ENCODE measurements at places on chromosomes 11 and 22.
A peak's percentile ranks its signal among the peaks of the same experiment; 100 is the strongest.

DNA sequence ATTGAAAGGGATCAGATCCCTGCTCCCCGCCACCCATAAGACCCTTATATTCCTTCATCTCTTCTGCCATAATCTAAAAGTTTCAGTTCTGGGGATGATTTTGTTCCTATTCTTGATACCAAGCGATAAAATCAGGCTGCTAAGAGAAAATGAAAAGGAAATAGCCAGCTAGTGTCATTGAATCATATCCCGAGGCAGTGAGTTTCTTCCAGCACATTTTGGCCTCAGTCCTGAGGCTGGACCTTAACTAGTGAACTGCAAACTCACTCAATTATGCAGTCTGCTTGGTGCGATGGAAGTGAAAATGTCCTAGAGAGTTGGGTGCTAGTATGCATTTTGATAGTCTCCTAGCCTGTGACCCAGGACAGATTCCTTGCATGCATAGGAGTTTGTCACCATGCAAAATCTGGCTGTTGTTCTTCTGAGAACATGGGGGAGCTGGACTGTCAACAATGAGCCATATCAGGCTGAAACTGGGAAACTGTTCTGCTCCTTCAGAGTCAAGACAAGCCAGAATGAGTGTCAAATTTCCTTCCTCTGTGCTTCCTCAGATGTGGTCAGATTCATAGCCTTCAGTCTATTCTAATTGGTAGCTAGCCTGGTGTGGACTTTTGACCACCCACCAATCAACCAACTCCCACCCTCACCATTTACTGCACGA is 102.9 kb downstream of the CCDC81 start:
- peak; percentile 48 for DNase-seq

DNA sequence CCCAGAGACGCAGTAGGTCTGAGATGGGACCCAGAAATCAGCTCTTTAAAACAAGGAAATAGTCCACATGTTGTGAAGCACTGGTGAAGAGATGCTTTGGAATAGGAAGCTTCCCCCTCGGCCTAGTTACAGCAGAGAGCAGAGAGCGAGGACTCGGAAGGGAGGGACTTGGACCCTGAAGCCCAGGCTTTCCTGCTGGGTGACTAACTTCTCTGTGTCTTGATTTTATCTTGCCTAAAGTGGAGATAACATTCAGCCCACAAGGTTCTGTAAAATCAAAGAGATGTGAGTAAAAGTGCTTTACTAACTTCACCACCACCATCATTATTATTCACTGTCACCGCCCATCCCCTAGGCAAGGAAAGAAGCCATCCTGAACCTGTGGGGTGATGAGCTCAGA is 58.4 kb downstream of the THAP12 start:
- DNase-seq, result no peak

DNA sequence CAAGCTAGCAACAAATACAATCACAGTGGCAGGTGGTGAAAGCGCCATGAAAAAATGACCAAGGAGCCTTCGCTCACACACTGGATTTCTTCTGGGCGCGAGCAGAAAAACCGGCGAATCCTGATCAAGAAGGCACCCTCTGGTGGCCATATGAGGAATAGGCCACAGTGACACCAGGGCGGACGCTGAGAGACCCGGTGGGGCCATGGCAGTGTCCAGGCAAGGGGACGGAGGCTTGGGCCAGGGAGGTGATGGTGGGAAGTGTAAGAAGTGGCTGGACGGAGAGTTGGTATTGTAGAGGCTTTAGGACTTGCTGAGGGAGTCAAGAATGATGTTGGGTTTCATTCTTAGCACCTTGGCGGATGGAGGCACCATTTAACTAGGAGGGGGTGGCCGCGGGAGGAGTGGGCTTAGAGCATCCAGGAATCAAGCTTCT is 16.9 kb upstream of the RAC2 start:
- DNase-seq, result peak; percentile 38

DNA sequence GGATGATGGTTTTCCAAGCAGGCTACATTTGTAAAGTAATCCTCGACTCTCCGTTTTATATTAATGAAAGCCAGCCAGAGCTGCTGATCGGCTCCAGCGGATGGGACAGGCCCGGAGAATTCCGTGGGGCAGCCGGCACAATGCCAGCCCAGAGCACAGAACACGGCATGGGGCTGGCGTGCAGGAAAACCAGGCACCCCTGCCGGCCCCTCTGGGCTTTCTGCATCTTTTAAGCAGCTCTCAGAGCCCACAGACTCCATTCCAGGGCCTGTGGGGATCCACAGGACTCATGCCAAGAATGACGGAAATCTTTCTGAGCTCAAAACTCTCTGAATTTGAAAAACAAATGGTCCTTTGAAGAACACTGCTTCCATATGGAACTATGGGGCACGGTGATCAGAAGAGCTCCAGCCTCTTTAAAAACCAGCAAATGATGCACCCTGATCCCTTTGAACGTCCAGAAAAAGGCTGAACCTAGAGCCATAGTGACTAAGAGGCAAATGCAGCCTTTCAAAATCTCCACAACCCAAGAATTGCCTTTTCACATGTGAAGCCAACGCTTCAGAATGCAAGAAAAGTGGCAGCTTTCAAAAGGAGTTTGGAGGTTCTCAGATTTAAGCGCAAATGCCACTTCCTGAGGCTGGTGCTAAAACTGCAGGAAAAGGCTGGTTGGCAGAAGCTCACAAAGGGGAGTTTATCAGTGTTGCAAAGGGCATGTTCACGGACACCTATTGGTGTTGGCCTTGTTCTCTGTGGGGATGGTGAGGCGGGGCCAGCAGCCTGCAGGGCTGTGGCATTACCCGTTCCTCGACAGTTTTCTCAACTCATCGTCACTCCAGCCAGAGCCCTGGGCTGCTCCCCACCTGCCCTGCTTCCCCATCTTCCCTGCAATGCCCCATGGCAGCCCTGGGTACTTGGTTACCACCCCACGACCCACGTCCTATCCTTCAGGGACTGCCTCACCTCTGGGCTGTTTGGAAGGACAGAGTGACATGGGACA is 212.5 kb downstream of the CTTN start:
- DNase-seq, result no peak

DNA sequence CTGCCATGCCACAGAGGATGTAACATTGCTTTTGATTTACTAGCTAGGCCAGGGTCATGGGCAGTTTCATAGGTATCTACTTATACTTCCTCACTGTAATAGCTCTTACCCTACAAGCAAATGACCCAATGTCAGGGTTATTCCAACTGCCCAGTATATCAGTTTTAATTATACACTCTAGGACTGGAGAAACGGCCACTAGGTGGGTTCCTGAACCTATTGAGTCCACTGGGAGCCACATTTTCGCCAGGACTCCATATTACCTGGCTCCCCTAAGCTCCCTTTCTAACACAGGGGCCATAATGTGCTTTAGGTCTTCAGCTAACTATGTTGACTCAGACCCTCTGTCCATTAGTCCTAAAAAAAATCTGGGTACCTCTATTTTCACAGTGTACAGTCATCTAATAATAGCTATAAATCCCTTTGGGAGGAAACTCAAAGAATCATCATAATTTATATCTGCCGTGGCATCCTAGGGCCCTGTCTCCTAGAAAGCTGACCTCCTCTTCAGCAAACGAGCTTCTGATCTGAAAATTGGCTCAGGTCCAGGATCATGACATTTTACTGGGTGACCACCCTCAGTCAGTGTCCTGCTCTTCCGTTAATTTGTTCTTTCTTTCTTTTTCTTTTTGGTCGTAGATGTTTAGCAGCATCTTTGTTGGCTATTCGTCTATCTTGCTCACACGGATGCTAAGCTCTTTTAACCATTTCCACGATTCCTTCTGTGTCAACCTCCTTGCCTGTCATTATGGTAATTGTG is 244.3 kb downstream of the FAM76B start:
- no peak for DNase-seq

GRCh38 chr11:28878025-28878424 is 769.8 kb downstream of the METTL15 start:
- no peak for DNase-seq

All from tibial artery (tissue), 4 donors.